ENCODE measurements at places on chromosomes 4 and X. TPM values are rescaled to one million over a fixed set of nuclear protein-coding genes. Genes with fewer than 3 reads are reported as not detected.

DNA sequence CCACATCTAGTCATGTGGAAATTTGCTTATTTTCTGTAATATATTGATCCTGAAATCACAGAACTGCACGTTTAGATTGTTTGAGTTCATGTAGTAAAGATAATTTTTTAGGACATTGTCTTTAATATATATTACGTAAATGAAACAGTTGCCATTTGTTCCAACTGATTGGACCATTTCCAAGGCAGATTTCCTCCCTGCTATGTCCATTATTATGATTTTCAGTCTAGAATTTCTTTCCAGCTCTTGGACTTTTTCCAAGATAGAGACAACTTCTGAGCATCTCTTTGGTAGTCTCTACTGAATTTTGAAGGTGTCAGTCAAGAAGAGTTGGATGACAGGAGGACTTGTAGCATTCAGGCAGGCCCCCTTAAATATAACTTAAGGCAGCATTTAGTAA lies 94.6 kb downstream of the STIM2 start:
- no peak for DNase-seq

DNA sequence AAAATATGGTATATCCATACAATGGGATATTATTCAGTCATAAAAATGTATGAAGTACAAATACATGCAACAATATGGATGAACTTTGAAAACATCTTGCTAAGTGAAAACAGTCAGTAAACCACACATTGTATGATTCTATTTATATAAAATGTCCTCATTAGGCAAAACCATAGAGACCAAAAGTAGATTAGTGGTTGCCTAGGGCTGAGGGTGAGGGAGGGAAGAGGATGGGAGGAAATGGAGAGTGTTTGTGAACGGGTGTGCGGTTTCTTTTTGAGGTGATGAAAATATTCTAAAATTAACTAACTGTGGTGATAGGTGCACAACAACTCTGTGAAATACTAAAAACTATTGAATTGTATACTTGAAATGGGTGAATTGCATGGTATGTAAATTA lies 29.6 kb downstream of the TEX11 start:
- DNase-seq = no peak

DNA sequence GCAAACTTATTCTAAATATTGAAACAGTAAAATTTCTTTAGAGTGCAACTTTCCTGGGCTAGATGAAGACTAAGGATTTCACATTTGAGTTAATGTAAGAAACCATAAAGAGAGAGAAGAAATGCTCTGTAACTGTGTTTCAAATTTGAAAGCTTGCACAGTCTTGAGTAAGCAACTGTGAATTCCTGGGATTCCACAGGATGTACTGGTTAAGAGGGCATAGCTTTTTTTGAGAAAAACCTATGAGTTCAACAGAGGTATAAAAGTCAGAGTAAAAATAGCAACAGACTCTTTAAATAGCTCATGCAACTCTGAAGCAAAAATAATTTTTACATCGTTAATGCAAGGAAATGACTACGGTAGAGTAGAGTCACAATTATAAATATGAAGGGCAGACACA lies 25.5 kb downstream of the ZNF330 start:
- DNase-seq = no peak

F8A1 gene
- 2.0 TPM for total RNA-seq

FOXR2 gene
- total RNA-seq = not detected

C4orf51 gene
- total RNA-seq = 0.07 TPM

KIT gene
- total RNA-seq = 41.7 TPM

UPF3B gene
- total RNA-seq = 2.4 TPM

CDX4 gene
- not detected for total RNA-seq

DNA sequence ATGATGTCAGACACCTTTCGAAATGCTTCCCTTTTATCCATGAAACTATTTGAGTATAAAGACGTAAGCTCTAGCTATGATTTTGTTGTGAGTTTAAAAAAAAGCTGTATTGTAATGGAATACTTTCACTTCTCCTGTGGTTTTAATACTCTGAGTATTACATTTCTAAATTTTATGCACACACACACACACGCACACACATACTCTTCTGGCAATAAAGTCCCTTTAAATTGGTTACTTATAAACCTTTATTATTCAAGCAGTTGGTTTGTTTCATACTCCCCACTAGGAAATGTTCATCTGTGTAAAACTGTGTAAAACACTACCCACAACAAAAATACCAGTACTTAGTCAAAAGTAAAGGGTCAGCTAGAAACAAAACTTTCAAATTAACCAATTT lies 18.2 kb downstream of the VAMP7 start:
- no peak for DNase-seq

DNA sequence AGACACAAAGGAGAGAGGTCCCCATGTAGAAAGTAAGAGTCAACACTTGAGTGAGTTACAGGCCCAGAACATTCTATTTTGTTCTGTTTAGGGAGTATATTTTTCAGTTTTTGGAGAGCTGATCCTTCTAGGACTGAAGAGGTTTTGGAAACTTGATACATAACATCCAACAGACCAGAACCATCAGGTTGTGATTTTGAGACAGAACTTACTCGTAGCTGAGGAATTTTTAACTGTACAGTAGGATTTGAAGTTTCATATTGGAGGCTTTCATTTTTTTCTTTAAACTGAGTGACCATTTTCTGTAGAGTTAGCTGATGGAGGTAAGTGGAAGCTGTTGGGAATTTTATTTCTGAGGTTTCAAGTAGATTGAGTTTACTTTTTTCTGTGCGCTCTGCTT lies 73.3 kb downstream of the NCAPG start:
- no peak for DNase-seq

GRCh38 chr4:47210828-47211227 lies 179.5 kb downstream of the GABRB1 start:
- no peak for DNase-seq

- no peak for DNase-seq
Observed at GRCh38 chrX:12700745-12701144, 90.5 kb upstream of the PRPS2 start.

GRCh38 chrX:23904096-23904495 lies 3.6 kb downstream of the APOO start:
- no peak for DNase-seq

SLC10A4 gene
- total RNA-seq = not detected

DNA sequence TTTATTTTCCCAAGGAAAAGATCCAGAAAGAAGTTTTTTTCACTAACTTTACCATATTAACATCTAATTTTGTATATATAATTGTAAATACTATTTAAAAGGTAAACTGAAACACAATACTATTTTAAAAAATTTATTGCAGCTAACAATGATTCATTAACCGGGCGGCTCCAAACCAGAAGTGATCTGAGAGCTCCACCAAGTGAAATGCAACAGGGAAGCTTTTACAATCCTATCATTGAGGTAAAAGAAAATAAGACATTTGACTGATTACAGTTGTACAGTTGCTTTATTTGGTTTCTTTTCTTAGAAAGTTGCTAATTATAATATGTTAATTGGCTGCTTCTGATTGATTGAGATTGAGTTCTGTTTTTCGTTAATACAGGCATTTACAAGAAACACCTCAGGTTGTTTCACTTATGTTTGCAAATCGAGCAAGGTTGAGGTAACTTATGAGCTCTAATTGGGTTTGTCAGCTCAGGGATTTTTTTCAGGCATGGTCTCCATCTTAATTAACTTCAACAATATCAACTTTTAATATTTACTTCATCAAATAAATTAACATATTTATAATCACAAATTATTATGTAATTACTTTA lies 220.2 kb upstream of the UGT8 start:
- no peak for DNase-seq

GRCh38 chrX:39176105-39176504 lies 374.8 kb downstream of the MID1IP1 start:
- DNase-seq = no peak

DNA sequence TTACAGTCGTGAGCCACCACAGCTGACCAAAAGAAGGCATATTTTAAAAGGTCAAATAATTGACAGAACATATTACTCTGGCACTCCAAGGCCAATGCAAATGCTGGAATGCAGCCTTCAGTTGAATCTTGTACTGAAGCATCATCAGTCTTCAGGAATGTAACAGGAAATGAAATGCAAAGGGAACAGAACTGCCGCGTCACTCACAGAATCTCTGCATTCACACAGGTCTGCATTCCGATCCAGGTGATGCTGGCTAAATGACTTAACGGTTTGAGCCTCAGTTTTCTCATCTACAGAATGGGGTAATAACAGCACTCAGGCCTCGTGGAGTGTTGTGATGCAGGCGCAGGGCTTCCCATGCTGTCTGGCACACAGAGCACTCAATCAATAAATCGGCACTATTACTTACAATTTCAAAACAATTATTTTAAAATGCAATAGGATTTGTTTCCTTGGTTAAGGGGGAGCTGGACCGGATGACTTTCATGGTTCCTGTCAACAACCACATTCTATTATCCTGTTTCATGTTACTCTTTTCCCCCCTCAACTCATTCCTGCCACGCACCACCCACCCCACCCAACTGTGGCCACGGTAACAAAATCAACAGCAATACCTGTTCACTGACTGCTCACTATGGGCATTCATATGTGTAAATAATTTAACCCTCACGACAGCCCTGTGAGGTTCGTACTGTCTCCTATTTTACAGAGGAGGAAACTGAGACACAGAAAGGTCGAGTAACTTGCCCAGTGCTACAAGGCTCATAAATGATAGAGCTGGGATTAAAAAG lies 32.4 kb downstream of the IGFBP7 start:
- DNase-seq = peak; percentile 61

- DNase-seq = no peak
Observed at GRCh38 chrX:127057891-127058619, 238.5 kb downstream of the PRR32 start.

DNA sequence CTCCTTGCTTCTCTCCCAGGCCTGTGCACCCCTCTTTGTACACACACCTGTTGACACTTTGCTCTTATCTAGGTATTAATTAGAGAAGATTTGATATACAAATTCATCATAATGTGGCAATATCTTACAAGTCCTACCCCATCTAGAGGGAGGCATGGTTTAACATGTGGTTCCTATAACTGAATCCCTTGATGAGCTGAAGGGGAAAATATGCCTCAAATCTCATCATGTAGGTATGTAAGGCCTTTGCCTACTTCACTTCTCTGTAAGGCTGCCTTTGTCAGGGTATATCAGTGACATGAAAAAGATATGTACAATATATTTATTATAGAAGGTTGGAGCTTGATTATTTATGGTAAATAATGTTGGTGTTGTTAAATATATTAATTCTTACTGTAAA lies 31.9 kb downstream of the HTR2C start:
- no peak for DNase-seq

DUSP9 gene
- total RNA-seq = 0.04 TPM

VAMP7 gene
- total RNA-seq = 46.3 TPM

DNA sequence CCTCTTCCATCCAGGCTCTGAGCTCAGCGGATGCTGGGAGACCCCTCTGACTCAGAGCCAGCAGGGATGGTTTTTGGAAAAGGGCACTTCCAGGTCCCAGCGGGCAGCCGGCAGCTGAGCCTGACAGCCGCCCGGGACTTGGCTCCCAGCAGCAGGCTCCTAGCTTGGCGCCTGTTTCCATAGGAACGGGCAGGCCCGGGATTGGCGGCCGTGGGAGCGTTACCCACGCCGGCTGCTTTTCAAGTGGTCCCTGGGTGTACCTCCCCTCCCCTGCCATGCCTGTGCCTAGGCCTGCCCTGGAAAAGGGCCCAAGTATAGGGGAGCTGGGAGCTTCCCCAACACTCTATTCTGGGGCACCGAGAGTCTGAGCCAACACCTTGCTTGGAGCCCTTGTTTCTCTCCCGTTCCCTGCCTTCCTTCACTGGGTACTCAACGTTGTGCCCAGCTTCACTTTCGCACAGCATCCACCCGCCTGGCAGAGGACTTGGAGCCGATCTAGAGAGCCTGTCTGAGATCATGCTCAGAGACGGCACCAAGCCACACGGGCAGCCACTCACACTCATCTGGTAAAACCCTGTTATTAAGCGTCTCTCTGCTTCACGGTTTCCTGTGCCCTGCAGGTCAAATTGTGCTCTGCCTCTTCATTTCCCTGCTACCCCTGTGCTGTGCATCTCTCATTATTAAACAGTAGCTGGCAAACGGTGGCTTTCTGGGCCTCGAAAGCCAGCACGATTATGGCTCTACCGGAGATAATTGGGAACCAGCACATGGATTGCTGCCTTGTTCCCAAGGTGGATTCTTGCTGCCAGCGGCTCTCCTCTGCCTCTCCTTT lies 521.5 kb downstream of the BCOR start:
- DNase-seq = no peak

SPANXC gene
- not detected for total RNA-seq

DNA sequence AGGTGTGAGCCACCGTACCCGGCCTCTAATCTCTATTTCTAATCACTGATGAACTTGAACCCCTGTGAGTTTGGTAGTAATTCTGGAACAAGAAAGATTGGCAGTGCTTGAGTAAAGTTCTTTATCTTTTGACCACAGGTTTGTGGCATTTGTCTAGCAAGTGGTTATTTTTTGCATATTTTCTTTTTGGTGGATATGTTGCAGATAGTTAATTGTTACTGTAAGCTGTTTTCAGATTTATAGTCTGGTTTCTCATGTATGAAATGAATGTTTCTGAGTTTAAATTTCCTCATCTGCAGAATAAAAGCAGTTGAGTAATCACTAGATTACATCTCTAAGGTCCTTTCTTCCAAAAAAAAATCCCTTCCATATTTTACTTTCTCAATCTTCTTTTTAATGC lies 105.2 kb downstream of the GASK1B start:
- no peak for DNase-seq

DNA sequence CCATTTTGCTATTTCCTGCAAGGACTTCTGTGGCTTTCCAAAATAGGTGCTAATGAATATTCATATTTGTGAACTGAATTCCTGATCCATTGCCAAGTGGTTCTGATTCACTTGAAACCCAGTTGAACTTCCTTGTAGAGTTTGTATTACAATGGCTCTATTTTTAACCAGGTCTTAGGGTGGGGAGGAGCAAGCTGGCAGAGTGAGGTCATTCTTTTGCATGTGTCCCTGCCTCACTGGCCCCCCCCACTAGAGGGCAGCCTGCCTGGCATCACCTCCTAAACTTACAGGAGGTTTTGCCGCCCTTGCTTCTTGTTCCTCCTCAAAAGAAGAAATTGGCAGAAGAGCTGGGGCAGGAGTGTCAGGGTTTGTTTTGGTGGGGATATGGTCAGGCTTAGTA lies 10.5 kb downstream of the PTTG2 start:
- no peak for DNase-seq

GRCh38 chrX:100635989-100636320 lies 651 bp downstream of the TSPAN6 start:
- DNase-seq = no peak

GRCh38 chr4:81505004-81505598 lies 33.4 kb upstream of the RASGEF1B start:
- DNase-seq = no peak

Data from pulmonary artery endothelial cell (primary cell).